Stimulated activated CD8-positive, alpha-beta memory T cell treated with anti-CD3 and anti-CD28 coated beads, Interleukin-15, amount 100 ng/mL, for 4 hours (primary cell): ENCODE measurements at places on chromosomes 16 and 17.

DNA sequence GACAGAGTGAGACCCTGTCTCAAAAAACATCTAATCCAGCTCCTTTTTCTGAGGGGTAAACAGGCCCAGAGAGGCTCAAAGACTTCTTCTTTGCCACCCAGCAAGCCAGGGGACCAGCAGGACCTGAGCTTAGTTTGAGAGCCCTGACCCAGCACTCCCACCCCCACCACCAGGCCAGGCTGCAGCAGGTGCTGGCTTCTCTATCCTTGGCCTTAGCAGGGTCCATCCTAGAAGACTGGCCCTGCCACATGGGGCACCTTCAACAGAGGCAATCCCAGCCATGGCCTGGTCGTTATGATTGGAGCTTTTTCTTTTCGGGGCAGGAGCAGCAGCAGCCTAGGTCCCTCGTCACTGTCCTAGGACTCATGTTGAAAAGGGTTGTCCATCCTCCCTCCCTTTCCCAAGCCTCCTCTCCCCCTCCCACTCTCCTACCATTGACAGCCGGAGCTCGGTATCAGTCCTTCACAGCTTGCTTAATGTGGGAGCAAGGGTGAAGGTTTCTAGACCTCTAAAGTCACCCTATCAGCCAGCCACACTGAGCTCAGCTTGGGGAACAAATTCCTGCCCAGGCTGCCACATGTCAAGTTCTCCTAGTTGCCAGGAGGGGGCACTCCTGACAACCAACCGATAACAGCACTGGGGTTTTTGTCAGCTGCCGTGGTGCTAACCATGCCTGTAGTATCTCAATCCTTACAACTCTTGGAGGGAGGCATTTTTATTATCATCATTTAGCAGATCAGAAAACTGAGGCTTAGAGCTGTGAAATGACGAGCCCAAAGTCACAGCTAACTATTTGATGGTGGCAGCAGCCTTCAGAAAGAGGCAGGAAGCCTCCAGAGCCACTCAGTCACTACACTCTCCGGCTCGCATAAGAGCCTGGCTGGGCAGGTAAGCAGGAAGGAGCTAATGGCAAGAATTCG lies 11.2 kb downstream of the MRPL27 start:
- peak; percentile 12 for DNase-seq

GRCh38 chr16:67193536-67193935 lies 1.6 kb downstream of the E2F4 start:
- no peak for DNase-seq

- DNase-seq = no peak
Observed at GRCh38 chr16:74734361-74735161, 33.9 kb upstream of the MLKL start.

DNA sequence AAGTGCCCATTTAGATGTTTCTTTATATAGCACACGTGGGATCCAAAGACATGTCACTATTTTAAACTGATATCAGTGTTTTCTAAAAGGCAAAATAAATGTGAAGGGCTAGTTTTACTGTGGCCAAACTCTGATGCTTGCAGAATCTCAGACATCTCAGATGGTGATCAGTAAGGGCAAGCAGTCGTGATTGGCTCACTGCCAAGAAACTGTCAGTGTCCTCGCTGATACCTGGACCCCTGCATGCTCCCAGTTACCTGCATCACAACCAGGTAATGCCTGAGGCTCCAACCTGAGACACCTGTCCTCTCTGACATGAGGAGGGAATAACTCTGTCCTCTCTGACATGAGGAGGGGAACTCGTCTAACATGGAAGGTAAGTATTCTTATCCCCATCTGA lies 114.0 kb downstream of the SPECC1 start:
- no peak for DNase-seq

GRCh38 chr17:72565006-72565405 lies 444.2 kb downstream of the SOX9 start:
- DNase-seq = no peak

GRCh38 chr17:81097943-81098308 lies 63.0 kb downstream of the BAIAP2 start:
- no peak for DNase-seq

DNA sequence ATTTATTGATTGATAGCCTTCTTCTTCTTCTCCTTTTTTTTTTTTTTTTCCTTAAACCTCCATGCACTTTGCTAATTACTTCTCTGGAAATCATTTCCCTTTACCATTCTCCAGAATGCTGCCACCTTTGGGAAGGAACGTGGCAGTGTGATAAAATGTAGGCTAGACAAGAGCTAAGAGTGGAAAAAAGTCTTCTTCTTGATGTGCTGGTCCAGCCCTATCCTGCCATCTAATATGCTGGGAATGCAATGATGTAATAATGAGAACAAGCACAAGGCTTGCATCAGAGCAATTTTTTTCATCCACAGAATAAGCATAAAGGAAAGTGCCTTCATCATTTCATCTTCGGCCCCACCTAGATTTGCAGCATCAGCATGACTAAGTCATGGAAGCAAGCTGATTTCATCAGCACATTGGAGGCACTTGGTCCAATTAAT lies 128.7 kb upstream of the ZFHX3 start:
- no peak for DNase-seq

DNA sequence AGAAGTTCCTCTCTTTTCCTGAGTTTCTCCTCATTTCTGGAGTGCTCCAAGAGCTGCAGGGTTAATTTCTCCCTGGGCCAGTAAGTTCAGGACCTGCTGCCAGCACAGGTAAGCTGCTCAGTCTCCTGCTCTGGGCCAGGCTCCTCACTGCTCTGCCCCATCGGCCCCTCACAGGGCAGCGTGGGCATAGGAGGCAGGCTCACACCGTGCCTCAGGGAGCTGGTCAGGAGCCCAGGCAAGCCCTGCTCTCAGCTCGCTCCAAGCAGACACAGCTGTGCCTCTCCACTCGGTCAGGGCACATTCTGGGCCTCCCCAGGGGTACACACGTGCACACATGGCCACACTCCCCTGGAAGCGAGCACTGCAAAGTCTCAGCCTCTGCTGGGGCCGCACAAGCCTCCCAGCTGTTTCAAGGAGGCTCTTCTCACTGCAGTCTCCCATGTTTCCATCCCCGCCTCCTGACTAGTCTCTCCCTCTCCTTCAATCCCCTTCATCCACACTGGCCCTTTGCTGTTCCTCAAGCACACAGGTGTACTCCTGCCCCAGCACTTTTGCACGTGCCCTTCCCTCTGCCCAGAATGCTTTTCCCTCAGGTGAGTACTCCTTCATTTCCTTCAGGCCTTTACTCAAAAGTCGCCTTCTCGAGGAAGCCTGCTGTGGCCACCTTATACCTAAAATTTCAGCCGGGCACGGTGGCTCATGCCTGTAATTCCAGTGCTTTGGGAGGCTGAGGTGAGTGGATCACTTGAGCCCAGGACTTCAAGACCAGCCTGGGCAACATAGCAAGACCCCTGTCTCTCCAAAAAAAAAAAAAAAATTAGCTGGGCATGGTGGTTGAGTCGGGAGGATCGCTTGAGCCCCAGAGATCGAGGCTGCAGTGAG lies 53.2 kb downstream of the AKAP1 start:
- DNase-seq = no peak

- DNase-seq = no peak
Observed at GRCh38 chr17:15247891-15248529, 17.1 kb downstream of the PMP22 start.

DNA sequence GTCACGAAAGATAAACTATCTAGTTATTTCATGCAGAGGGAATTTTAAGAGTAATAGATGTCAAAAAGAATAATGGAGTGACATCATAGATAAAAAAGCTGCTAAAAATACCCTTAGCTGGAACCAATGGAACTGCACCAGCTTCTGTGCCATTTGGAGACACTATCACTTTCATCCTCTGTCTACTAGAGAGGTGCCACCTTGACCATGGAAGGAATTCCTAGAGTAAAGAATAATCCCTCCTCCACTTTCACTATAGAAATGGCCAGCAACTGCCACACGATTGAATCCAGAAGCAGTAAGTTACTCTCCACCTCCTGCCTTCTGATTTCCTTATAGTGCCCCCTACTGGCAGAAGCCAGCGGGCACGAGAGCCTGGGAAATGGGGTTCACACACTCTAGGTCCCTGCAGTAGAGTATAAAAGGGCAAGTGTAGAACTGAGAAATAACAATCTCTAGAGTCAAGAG lies 2.8 kb upstream of the ALDH3A2 start:
- no peak for DNase-seq

GRCh38 chr17:18028114-18028951 lies 10.6 kb downstream of the ATPAF2 start:
- no peak for DNase-seq

DNA sequence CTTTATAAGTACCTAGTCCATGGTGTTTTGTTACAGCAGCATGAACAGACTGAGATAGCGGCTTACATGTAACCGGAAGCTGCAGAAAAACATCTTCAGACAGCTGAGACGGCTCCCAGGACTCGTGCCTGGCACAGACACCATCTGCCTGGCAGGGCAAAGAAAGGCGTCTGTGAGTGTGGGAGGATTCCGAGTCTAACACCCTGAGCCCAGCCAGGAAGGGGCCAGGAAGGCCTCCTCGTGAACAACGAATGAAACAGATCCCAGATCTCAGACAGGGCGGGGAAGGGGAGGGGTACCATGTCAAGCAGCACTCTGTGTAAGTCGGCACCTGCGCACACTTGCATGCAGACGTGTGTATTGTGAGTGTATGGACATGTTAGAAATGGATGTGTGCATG lies 4.4 kb upstream of the CSNK1D start:
- DNase-seq = no peak

DNA sequence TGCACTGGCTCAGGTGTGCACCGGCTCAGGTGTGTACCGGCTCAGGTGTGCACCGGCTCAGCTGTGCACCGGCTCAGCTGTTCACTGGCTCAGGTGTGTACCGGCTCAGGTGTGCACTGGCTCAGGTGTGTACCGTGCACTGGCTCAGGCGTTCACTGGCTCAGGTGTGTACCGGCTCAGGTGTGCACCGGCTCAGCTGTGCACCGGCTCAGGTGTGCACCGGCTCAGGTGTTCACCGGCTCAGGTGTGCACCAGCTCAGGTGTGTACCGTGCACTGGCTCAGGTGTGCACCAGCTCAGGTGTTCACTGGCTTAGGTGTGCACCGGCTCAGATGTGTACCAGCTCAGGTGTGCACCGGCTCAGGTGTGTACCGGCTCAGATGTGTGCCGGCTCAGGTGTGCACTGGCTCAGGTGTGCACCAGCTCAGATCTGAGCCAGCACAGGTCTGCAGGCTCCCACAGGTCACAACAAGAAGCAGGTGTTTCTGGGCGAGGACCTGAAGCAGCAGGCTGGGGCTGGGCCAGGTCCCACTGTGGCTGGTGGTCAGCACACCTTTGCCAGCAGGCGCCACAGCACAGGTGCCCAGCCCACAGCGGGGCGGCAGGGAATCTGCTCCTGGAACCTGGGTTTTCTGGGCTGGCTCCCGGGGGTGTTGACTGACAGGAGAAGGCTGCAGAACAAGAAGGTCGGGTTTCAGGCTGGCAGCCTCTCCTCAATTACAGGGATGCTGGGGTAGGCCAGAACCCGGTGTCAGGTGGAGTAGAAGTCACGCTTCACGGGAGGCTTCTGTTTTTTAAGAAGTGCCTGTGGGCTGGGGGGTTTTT lies 17.2 kb downstream of the METRNL start:
- no peak for DNase-seq

- DNase-seq = no peak
Observed at GRCh38 chr16:64339052-64339770, 782.7 kb downstream of the CDH11 start.

- no peak for DNase-seq
Observed at GRCh38 chr17:7560172-7561027, 1.3 kb upstream of the SENP3 start.

DNA sequence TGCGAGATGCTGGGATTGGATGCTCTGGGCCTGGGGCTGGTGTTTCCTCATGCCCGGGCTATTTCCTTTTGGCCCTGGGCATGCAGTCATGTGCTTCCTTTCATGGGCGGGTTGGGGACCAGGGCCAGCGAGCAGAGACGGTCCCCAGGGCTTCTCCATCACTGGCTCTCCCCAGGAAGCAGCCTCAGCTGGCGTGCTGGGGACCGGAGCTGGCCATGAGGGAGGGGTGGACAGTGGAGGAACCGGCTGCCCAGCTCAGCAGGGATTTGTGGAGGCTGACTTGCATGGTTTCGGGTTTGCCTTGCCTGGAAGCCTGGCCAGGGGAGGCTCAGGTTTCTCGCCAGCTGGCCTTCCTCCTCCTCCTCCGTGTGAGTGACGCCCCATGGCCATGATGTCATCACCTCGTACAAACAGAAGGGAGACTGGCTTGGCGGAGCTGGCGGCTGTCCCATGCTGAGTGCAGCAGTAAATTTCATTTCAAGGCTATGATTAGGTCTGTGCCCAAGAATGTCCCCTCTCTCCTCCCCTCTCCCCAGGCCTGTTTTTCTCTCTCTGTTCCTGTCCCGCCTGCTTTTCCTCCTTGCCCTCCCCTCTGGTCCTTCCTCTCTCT lies 8.9 kb upstream of the TIMP2 start:
- no peak for DNase-seq

GRCh38 chr16:30064729-30065101 lies 845 bp upstream of the ALDOA start:
- no peak for DNase-seq

DNA sequence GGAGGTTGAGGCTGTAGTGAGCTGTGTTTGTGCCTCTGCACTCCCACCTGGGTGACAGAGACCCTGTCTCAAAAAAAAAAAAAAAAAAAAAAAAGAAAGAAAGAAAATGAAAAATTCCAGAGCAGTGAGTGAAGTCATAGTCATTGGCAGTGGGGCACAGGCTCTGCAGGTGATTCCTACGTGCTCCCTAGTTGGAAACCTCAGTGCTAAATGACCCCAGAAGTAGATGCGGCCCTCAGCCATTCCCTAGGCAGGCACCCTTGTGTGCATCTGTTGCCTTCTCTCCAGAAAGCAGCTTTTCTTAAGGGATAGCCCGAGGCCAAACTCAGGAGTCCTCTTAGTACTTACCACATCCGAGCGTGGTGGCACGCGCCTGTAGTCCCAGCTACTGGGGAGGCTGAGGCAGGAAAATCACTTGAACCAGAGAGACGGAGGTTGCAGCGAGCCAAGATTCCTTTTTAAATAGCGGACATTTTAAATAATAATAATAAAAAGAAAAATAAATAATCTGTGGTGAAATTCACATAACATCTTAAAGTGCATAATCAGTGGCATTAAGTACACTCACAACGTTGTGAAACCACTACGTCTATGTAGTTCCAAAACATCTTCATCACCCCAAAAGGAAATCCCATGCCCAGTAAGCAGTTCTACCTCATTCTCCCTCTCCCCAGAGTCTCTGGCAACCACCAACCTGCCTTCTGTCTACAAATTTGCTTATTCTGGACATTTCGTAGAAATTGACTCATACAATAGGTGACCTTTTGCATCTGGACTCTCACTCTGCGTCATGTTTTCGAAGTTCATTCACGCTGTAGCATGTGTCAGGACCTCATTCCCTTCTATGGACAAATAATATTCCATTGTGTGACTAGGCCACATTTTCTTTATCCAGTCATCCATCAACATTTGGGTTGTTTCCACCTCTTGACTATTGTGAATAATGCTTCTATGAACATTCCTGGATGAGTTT lies 12.5 kb upstream of the SPHK1 start:
- DNase-seq = no peak

DNA sequence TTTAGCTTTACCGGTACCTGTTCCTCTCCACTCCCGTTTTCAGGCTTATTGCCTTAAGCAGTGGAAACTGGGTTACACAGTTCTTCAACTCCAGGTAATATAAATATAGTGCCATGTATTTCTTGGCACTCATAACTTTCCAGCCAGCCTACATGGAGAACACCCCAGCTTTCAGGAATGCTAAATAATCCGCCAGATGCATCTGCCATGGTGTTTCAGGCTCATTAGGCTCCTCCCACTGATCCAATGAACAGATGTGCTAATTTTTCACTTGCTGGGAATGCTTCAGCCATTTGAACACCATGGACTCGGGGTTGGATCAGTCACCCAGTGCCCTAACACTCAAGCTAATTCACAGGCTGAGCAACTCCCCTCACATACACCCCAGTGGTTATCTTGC lies 4.6 kb downstream of the ANKFN1 start:
- DNase-seq = no peak
